ENCODE measurements at places on chromosomes 2 and 18.

DNA sequence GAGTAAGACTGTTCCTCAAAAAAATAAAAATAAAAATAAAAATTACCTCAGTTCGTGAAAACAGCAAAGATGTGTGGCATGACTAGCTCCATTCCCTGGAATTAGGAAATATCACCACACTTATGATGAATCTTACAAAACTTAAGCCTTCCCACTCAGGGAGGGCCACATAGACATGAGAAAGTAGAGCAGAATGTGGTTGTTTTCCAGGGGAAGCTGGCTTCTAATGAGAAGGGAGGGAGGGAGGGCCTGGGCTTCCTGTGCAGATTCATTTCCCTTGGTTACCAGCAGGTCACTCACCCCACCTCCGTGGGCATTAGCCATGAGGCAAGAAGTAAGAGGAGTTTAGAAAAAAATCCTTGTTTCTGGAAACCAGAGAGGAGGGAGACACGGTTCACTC is 95.9 kb upstream of the RMDN2 start:
- DNase-seq, result peak; percentile 98

- no peak for DNase-seq
Measured at GRCh38 chr18:22987547-22988189, 54.5 kb downstream of the RBBP8 start.

DNA sequence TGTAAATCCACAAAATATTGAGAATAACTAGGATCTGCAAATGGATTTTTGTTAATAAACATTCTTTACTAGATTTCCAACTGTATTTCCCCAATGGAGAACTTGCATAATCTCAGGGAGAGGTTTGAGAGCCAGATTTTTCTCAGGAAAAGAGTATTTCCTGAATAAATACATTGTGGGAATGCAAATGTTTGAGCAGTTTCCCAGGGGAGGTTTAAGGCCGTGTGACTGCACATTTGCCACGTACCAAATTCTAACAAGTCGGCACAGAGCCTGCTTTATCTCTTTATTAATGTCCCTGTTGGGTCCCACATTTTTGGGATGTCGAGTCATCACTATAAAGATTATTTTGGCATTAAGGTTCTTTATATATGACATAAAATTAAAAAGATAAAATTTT is 27.0 kb downstream of the TFPI start:
- peak; percentile 86 for DNase-seq

- DNase-seq, result peak; percentile 72
Measured at GRCh38 chr2:237122214-237122666, 36.6 kb downstream of the COPS8 start.

DNA sequence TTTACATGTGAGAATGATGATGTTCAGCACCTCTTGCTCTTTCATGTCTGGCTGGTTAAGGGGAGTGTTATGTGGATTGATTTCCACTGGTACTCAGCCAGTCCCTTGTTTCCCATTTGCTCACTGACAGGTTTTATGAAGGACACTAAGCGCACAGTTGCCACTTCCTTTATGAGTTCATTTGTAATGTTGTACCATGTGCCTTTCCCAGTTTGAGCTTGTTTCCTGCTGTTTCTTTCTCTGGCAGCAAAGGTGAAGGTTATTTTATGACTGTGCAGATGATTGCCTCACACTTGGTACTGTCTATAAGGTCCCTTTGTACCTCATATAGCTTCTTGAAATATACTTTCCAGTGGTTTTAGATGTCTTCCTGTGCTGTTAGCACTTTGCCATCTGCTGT is 1700.5 kb upstream of the TMEFF2 start:
- peak; percentile 19 for DNase-seq

- DNase-seq, result no peak
Measured at GRCh38 chr18:26510337-26510736, 38.0 kb downstream of the KCTD1 start.

- DNase-seq, result no peak
Measured at GRCh38 chr18:8856212-8856611, 150.9 kb downstream of the MTCL1 start.

DNA sequence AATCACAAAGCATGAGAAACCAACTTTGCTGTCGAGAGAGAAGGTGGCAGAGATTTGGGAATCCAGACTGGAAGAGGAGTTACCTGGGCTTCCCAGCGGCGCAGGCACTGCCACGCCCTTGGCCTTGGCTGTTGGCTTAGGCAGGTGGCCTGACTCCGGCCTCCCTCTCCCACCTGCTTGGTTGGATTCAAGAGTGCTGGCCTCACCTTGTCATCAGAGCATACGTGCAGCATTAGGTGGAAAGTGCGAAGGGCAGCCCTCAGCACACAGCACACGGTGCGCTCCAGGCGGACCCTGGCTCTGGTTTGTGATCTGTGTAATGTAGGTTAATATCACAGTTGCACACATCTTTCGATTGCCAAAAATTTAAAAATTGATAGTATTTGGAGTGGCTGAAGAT is 19.2 kb upstream of the ASB1 start:
- no peak for DNase-seq

DNA sequence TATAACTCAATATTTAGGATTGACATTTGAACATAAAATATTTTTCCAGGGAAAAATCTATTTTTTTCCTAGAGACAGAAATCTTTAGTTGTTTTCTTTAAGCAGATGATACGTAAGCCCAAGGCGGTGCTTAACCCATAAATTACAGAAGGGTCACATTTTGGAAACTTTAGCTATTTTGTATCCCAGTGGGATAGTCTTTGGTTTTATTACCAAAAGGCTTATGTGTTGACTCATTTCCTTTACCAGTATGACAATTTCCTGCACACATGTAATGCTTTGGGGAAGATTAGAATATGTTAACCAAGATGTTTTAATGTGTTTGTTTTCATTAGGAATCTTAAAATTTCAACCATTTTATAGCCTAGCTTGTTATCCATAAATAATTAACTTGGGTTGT is 24.8 kb downstream of the DYNC1I2 start:
- DNase-seq, result peak; percentile 74

DNA sequence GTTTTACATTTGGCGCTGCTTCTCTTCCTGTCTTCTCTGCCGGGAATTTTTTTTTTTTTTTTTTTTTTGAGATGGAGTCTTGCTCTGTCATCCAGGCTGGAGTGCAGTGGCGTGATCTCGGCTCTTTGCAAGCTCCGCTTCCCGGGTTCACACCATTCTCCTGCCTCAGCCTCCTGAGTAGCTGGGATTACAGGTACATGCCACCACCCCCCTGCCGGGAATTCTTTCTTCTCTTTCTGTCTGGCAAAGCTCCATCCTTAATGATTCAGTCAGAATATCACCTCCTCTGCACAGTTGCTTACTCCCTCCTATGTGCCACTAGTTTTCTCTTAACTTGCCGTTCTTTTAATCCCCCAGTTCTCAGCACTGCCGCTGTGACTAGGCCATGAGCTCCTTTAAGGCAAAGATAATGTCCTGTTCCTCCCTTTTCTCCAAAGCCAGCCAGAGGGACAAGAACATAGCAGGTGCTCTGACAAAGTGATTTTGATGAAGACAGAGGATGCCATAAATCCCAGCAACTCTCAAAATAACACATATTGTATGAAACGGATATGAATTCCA is 112.1 kb upstream of the LRATD1 start:
- DNase-seq, result no peak

DNA sequence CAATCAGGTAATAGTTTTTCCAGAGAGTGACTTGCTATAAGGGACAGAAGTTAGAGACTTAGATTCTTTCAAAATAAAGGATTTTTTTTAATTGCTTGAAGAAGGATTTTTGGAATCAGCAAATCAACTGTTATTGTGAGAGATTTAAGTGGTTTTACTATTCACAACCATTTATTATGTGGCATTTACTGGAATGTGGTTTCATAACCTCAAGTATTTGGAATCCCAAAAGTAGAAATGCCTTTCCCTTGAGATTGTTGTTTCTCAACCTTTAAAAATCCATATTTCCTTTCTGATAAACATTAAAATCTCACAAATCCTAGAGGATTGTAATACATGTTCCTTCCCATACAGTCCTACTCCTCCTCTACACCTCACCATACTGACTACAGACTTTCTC is 5.0 kb downstream of the TANK start:
- DNase-seq, result no peak

- peak; percentile 75 for DNase-seq
Measured at GRCh38 chr2:26144953-26145680, 27.8 kb upstream of the GAREM2 start.

- no peak for DNase-seq
Measured at GRCh38 chr18:78501251-78501650, 478.4 kb upstream of the SALL3 start.

DNA sequence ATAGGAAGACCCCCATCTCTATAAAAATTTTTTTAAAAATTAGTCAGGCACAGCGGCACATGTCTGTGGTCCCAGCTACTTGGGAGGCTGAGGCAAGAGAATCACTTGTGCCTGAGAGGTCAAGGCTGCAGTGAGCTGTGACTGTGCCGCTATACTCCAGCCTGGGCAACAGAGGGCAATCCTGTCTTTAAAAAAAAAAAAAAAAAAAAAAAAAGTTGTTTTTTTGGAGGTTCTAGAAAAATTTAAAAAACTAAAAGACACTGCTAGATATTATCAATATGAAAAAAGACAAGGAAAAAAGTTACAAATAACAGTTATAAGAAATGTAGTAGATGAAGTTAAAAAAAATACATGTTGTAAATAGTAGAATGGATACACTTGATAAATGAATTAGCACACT is 56.1 kb upstream of the C2orf15 start:
- peak; percentile 26 for DNase-seq

GRCh38 chr2:40558761-40559160 is 106.9 kb upstream of the SLC8A1 start:
- no peak for DNase-seq

DNA sequence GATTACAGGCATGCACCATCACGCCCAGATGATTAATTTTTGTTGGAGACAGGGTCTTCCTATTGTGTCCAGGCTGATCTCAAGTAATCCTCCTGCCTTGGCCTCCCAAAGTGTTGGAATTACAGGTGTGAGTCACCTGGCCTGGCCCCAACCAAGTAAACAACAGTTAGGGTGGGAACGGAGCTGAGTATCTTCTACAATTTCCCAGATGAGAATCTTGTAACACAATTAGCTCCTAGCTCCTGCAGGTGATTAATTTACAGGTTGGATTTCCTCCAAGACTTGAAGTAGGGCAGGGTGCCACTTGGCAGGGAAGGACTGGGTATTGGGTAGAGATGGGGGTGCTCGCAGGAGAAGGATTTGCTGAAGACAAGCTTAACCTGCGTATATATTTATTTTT is 17.8 kb downstream of the NLRC4 start:
- no peak for DNase-seq

- DNase-seq, result no peak
Measured at GRCh38 chr2:232530626-232531260, 4.8 kb downstream of the CHRND start.

GRCh38 chr2:141003967-141004657 is 1126.7 kb downstream of the LRP1B start:
- DNase-seq, result no peak

- DNase-seq, result peak; percentile 45
Measured at GRCh38 chr18:21851327-21851961, 110.9 kb downstream of the MIB1 start.

DNA sequence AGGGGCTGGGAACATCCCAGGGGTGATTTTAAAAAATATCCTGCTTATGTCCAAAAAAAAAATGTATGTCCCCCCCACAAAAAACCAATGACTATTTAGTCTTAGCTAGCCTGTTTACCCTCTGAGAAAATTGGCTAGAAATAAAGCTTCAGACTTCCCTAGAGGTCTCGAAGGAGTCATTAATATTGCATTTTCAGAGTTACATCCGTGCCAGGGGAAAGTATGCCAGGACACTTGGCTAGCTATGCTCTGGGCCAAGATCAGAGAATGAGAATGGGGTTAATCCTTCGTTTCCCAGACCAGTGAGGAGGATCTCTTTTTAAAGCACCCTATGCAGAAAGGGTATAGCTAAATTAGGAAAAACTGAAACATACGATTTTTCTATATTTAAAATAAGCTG is 183.6 kb downstream of the MC4R start:
- DNase-seq, result no peak

GRCh38 chr18:52553441-52553840 is 213.4 kb downstream of the DCC start:
- DNase-seq, result no peak

Measured in lung microvascular endothelial cell (primary cell).